WERI-Rb-1 (cell line): ENCODE measurements at places on chromosomes 13 and 19.

GRCh38 chr19:10876459-10877240 is 5.3 kb downstream of the CARM1 start:
- no peak for DNase-seq

- DNase-seq: no peak
These were observed 14.1 kb downstream of the KRTDAP start for GRCh38 chr19:35476149-35476548.

GRCh38 chr13:113895436-113895835 is 31.6 kb upstream of the GAS6 start:
- DNase-seq: no peak

DNA sequence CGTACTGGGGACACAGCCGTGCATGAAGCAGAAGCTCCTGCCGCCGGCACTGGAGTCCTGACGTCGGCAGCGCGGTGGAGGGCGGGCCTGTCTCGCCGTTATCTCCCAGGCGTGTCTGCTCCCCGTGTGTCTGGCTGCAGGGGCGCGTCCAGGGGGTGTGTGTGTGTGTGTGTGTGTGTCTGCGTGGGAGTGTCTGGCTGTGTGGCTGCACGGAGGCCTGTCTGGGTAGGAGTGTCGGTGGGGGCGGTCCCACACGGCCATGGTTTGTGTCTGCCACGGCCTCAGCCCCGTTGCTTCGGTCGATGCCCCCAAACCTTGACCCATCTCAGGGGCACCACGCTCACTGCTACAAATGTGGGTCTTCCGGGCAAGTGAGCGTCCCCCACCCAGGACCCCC is 18.3 kb downstream of the ARID3A start:
- DNase-seq: no peak

GRCh38 chr19:45564131-45564780 is 20.3 kb downstream of the OPA3 start:
- peak; percentile 77 for DNase-seq

DNA sequence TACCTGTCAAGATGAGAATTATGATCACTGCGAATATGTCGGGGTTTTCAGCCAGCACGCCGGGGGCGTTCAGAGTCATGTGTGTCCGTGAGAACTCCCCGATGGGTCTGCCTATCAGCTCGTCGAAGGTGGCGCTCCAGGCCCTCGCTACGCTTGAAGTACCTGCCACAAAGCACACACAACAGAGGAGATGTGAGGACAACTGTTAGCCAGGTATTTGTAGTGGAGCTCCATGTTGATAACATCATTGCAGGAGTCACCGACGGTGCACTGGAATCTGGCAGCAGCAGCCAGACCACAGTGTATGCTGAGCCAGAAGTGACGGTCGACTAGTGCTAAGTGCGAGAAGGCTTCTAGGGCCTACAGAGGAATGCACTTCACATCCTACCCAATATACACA is 62.7 kb downstream of the SLC7A1 start:
- DNase-seq: no peak

GRCh38 chr13:51967482-51968446 is 43.5 kb downstream of the ATP7B start:
- DNase-seq: no peak

- DNase-seq: no peak
These were observed 37.5 kb downstream of the ARRDC2 start for GRCh38 chr19:18045307-18046050.

GRCh38 chr13:52004511-52005170 is 6.6 kb downstream of the ATP7B start:
- DNase-seq: no peak

DNA sequence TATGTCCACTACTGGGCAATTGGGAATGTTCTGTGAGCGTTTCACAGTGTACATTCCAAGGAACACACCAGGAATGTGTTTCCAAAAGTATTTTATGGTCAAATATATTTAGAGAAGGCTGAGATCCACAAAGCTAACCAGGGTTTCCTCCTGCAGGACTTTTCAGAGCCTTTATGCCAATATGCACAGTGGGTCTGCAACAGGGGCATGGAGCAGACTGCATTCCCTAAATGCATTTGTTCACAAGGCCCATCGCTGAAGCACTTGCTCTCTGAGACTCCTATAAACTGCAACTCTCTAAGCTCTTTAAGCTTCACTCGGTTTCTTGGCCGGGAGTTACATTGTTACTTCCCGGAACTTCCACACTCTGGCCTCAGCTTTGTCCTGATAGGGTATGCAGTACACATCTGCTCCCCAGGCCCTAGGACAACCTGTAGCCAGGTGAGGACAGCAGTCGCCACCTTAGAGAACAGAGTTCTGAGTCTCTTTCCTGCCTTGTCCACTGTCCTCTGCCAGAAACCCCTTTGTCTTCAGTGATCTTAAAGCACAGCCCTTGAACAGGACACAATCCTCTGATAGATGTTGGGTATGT is 33.5 kb downstream of the FBN3 start:
- DNase-seq: no peak

GRCh38 chr19:55186080-55186479 is 6.0 kb upstream of the SYT5 start:
- no peak for DNase-seq

- DNase-seq: no peak
These were observed 7.4 kb downstream of the ZNF554 start for GRCh38 chr19:2827022-2827421.

- DNase-seq: no peak
These were observed 575 bp downstream of the SHFL start for GRCh38 chr19:10086591-10087192.

GRCh38 chr13:52703482-52703881 is 36.1 kb downstream of the CNMD start:
- no peak for DNase-seq

DNA sequence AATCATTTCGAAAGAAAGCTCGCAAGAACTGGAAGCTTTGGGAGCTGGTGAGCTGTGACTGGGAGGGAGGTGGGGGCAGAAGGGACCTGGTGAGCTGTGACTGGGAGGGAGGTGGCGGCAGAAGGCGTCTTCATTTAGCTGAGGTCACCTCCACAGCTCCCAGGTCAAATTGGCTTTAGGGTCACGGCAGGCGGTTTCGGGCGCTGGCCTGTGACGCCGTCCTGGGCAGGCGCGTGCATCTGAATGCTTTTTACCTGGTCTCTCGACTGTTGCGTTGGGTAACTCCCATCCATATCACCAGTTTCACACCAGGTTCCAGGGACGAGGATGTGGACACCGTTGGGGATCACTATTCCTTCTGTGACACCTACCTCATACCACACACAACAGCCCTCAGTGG is 29.2 kb downstream of the C2CD4C start:
- DNase-seq: no peak

DNA sequence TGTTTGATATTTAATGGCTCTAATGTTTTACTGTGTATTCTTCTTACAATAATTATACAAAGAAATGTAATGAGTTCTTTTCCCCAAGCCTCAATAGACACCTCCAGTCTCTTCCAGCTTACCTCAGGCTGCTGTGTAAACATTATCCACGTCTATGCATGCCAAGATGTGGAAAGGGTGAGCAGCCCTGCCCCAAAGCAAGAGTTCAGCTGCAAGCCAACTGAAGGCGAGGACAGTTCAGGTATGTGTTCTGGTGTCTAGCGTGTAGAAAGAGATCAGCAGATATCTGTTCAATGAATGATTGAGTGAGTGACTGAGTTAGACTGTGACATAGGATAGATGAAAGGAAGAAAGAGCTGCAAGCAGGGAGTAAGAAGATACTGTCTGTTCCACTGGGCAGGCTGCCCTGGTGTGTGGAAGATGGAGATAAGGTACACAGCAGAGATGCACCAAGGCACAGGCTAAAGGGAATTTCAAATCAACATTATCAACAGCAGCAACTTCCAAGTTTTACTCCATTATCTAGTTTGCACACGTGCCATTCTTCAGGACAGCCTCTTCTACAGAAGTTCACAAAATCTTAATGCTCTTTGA is 66.0 kb downstream of the LATS2 start:
- DNase-seq: no peak

DNA sequence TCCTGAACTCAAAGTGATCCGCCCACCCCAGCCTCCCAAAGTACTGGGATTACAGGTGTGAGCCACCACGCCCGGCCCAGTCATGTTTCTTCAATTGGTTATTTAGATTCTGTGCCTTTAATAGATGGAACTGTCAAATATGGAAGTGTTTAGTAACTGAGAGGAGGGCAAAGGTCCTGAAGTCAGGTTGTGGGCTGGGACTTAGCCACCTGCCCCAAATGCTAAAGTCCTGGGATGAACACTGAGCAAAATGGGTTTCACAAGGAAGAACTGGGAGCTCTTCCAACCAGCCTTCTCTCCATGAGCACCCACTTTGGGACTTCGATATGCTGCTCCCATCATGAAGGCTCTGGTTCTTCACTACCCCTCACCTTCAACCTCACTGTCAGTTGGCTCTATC is 21.7 kb downstream of the AKAP8 start:
- DNase-seq: no peak

DNA sequence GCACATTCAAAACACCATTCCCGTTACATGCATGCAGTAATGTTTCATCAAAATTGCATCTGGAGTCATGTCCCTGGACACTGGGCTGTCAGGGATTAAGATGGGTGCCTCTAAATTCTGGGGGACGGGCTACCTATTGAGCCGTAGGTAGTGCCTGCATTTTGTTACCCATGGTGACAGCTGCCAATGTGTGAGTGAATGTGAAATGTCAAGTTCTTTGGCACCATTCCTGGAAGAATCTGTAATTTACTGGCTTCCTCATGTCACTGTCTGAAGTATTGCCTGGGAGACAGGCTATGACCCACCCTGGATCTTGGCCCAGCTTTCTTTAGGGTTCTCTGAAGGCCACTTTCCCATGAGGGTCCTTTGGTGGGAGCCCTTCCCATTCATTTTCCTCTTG is 266.1 kb downstream of the TSHZ3 start:
- DNase-seq: no peak

GRCh38 chr13:87712012-87712411 is 40.8 kb downstream of the SLITRK5 start:
- DNase-seq: no peak

GRCh38 chr13:36124236-36124822 is 6.9 kb downstream of the DCLK1 start:
- no peak for DNase-seq

- no peak for DNase-seq
These were observed 53.1 kb downstream of the ATP7B start for GRCh38 chr13:51958217-51958547.

GRCh38 chr19:56712611-56713276 is 41.2 kb upstream of the ZNF835 start:
- DNase-seq: no peak

DNA sequence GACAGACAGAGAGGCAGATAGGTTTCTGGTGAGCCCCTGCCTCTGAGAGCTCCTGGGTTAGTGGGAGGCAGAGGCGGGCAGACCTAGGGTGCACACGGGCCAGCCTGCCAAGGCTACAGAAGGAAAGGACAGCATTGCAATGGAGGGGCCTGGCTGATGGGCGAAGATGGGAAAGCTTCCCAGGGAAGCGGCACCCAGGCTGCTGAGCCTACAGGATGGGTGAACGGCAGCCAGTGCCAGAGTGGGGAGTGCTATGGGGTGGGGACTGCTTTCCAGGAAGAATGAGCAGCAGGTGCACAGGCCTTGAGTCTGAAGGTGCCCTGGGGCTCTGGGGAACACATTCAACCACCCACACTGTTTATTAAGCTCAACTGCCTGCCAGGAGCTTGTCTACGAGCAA is 702 bp upstream of the MAG start:
- no peak for DNase-seq

GRCh38 chr19:47495478-47496372 is 11.7 kb upstream of the KPTN start:
- no peak for DNase-seq

DNA sequence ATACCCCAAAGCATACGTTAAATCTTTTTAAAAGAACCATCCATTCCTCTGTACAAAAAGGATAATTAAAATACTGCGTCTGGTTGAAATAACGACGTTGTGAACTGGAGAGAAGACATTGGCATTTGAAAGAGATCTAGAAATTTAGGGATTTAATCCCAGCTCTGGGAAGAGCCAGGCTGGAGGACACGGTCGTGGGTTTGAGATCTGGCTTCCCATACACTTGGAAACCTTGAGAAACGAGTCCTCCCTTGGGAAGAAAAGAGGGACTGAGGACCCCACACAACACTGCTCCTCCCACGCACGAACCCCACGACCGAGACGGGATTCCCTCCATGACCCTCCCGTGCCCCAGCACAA is 625 bp downstream of the ZNF709 start:
- no peak for DNase-seq
